ENCODE measurements at places on chromosomes 11 and 22. TPM values are rescaled to one million over a fixed set of nuclear protein-coding genes. Genes with fewer than 3 reads are reported as not detected.

The PDGFD gene
- 3.3 TPM for total RNA-seq

The ZNF195 gene
- 48.8 TPM for total RNA-seq

The CYP2D6 gene
- 10.9 TPM for total RNA-seq

The COX8A gene
- total RNA-seq: 312 TPM

The JHY gene
- 2.7 TPM for total RNA-seq

The F2 gene
- total RNA-seq: 0.80 TPM

The MYOD1 gene
- not detected for total RNA-seq
